Head of caudate nucleus (tissue), 42 donors: ENCODE measurements at places on chromosomes 16 and 17.

GRCh38 chr17:3989041-3989886, 25.0 kb upstream of the ATP2A3 start:
- DNase-seq: no peak

DNA sequence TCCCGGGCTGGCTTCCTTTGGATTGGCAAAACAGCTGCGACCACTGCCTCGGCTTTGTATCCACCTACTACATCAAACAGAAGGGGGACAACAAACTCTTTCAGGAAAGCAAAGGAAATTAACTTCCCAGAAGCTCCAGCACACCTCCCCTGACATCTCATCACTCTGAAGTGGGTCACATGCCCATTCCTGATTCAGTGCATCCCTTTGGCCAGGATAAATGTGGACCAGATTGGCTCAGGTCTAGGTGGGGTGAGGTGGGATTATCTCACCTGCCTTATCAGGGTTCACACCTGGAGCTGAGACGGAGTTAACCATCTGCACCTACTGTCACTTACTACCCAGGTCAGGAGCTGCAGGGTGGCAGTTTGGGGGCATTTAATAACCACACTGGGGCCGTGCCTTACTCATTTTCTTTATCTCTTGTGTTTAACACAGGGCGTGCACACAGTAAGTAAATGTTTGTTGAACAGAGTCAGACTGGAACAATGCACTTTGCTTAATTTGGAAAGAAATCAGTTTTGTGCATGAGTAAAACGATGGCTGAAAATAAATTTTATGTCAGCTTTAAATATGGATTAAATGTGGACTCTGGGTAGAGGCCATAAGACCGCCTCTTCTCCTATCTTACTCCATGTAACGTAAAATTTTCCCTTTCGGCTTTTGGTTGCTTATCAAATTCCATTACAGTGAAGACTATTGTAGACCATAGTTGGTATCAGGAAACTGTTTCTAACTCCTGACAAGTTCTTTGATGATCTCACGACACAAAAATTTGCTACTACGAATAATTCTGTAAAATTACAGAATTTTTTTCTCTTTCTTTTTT, 36.0 kb downstream of the IQCK start:
- DNase-seq: no peak

DNA sequence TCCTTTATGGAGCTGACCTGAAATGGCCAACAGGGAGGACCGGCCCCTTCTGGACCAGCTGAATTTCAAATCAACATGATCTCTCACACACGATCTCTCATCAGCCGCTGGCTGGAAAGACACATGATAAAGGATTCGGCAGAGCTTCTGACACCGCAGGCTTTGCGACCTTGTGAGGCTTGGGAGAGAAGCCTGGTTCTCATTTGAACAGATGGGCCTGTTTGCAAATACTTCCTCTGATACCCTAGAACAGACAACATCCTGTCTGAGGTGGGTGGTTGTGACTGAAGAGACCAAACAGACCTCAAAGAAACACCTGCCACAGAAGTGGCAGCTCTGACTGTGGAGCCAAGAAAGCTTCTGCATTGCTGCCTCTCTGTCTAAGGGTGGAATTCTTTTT, 77.9 kb upstream of the SDK2 start:
- no peak for DNase-seq

DNA sequence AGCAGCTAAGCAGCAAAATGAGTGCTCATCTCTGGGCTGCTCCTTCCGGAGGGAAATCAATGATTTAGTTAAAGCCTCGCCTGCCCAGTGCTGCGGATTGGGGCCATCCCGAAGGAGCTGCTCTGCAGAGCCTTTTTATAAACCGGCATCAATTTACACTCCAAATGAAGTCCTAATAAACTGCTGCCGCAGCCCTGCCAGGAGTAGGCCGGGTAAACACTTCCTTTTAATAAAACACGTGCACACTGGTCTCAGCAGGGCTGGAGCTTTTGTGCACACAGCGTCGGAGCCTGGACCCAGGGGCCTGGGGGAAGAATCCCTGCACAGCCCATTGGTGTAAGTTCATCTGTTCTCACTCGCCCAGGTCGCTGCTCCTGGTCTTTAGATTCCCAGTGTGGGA, 79.6 kb upstream of the HS3ST2 start:
- no peak for DNase-seq

DNA sequence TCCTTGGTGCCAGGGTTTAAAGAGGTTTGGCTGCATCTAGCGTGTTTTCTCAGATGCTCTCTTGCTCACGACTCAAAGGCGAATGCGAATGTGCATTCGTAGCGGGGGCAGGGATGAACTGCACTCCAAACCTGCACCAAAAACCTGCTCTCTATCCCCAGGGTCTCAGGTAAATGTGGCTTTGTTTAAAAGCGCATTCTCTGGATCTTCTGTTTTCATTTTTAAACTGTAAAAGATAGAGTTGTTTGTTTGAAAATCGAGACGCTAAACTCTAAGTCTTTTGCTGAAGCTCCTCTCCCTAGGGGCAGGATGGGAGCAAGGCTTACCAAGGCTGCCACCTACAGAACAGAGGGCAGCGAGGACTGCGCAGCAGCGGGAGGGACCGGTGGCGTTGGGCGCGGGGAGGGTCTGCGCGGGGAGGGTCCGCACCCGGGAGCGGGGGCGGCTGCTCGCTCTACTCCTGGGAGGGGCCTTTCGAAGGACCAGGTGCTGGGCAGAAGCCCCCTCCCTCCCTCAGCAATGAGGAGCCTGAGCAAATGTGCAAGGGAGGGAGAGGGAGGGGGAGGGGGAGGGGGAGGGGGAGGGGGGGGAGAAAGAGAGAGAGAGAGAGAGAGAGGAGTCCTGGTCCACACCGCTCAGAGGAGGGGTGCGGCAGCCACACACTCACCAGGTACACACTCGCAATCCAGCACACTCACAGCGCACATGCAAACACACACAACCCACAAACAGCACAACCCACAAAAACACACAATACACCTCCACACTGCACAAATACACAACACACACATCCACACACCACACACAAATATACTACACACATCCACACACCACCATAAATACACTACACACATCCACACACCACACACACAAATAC, 142.8 kb downstream of the GRIN2A start:
- DNase-seq: peak; percentile 75

DNA sequence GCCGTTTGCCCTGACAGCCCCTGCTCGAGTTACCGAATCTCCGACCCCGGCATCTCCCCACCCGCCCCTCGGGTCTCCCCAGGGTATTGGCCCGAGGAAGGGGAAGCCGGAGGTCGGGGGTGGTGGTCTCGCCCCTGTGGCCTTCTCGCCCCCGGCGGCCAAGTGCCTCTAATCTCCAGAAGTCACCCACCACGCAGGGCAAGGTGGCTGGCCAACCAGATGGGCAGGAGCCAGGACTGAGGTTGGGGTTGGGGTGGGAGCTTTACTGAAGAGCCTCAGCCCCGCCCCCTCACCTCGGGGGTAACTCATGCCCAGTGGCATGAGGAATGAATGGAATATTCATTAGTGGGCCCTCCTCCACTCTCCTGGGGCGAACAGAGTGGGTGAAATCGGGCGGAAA, 637 bp downstream of the DHRS11 start:
- DNase-seq: no peak

DNA sequence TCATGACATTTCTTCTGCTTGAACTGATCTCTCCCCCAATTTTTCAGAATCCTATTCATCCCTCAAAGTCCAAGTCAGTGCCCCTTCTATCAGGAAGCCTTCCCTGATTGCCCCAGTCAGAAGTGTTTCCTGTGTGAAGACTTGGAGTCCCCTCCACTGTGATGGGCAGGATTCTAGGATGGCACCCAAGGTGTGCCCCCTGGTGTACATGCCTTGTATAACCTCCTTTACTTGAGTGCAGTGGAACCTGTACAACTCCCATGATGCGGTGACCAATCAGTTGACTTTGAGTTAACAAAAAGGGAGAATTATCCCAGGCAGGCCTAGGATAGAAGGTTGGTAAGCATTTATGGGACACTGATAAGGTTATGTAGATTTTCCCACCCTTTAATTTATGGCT, 23.4 kb downstream of the MYH13 start:
- DNase-seq: no peak

DNA sequence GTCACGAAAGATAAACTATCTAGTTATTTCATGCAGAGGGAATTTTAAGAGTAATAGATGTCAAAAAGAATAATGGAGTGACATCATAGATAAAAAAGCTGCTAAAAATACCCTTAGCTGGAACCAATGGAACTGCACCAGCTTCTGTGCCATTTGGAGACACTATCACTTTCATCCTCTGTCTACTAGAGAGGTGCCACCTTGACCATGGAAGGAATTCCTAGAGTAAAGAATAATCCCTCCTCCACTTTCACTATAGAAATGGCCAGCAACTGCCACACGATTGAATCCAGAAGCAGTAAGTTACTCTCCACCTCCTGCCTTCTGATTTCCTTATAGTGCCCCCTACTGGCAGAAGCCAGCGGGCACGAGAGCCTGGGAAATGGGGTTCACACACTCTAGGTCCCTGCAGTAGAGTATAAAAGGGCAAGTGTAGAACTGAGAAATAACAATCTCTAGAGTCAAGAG, 2.8 kb upstream of the ALDH3A2 start:
- DNase-seq: peak; percentile 54

DNA sequence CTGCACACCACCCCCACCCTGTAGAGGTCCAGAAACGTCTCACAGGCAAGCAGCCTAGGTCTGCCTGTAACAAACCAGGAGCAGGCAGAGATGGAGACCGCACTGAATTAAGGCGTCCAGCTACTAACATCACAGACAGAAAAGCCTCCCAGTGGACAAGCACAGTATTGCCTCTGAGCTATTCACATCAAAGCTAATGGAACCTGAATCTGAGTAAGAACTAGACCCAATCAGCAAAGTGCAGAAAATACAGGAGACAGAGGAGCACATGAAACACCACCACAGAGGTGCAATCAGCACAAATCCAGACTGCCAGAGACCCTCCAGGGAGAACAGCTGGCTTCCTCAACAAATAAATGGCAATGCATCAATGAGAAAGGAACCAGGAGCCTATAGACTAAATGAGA, 22.2 kb upstream of the PEMT start:
- DNase-seq: no peak

DNA sequence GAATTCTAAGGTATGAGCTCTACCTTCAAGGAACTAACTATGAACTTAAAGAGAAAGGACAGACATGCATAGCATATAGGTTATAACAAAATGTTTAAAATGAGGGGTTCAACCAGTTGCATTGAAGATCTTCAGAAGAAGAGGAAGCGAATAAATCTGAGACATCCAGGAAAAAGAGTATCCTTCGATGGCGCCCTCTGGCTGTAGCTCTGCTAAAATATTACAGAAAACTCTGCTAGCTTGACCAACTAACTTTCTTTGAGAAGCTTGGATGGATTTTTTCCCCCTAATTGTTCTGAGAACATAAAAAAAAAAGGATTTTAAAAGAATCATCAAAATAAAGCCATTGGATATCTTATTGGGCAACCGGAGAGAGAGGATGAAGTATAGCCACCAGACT, 659.9 kb upstream of the SOX9 start:
- DNase-seq: peak; percentile 17

GRCh38 chr17:50190293-50190602, 11.2 kb downstream of the COL1A1 start:
- DNase-seq: no peak

- DNase-seq: no peak
Observed at GRCh38 chr17:34081269-34081668, 173.8 kb upstream of the CCL2 start.

DNA sequence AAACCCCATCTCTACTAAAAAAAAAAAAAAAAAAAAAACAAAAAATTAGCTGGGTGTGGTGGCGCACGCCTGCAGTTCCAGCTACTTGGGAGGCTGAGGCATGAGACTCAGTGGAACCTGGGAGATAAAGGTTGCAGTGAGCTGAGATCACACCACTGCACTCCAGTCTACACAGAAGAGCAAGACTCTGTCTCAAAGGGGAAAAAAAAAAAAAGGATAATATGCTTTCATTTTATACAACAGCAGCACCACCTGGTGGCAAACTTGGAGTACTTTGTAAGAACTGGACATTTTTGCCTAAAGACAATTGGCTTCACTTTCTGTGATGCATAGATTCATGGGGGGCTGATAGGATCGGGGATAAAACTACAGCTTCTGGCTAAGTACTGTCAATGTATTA, 8.5 kb downstream of the CHTF8 start:
- DNase-seq: peak; percentile 50

DNA sequence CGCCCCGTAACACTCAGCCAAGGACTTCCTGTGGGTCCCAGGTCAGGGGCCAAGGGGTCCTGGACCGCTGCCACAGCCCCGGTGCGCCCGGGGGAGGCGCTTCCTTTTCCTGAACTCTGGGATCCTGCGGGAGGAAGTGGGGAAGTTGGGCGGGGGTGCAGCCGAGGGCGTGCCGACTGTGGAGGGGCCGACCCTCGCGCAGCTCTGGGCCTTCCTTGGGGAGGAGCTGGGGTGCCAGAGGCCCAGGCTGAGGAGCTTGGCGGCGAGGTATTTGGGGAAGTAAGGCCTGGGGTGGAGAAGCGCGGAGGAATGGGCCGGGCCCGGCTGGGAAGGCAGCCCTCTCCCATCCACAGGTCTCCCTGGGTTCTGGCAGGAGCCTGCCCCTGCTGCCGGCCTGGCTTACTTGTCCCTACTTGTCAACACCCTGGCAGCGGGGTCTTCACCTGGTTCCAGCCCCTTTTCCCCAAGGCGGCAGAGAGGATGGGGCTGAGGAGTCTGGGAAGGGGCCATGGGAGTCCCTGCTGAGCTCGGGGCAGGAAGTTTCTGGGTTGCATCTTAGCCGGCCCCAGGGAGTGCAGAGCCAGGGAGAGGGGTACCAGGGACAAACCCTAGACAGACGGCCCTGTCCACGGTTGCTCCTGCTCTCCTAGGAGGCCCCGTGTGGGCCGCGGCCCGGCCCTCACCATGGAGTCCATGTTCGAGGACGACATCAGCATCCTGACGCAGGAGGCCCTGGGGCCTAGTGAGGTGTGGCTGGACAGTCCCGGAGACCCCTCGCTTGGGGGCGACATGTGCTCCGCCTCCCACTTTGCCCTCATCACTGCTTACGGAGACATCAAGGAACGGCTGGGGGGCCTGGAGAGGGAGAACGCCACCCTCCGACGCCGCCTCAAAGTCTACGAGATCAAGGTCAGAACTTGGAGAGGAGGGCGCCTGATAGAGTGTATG, 1.7 kb downstream of the TBKBP1 start:
- no peak for DNase-seq

GRCh38 chr17:36910513-36910912, 26.8 kb upstream of the LHX1 start:
- no peak for DNase-seq

GRCh38 chr17:41311111-41311510, 2.0 kb upstream of the KRTAP16-1 start:
- DNase-seq: no peak

DNA sequence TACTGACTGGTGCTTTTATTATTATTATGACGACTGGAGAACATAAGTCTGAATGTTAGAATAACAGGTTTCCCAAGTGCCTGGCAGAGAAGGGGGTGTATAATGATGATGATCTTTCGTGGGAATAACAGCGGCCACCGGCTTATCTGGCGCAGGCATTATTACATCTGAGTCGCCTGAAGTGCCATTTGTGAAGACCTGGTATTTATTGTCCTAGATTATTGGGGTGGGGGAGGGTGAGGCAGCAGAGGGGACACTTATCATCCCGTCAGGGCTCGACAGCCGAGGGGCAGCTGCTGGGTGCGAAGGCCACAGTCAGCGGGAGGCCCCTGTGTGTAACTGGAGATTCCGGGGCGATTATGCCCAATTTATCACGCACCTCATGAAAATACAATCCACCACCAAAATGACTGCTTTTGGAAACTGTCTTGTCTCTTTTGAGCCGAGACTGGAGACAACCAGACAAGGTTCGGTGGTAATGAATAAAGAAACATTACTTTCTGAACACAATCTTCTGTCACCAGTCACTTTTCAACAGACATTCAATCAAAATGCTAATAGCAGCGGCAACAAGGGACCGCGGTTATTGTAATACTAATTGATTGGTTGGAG, 199.3 kb downstream of the CCDC182 start:
- no peak for DNase-seq
